ENCODE measurements at places on chromosomes 12 and 14.

DNA sequence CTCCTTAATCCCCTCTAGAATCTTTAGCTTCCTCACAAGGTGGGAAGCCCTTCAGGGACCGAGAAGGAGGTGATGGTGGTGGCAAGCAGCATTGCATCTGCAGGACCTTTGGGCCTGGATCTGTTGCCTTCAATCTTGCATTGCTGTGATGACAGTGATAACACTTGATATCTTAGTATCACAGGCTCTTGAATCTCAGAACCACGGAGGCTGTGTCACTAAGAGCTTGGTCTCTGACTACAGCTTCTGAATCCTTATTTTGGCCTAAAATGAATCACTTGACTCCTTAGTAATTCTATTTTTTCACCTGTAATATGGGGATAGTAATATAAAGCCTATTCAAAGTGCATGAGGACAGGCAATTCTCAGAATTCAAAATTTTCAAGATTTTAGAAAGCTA is 8.9 kb upstream of the AMN1 start:
- DNase-seq = no peak

DNA sequence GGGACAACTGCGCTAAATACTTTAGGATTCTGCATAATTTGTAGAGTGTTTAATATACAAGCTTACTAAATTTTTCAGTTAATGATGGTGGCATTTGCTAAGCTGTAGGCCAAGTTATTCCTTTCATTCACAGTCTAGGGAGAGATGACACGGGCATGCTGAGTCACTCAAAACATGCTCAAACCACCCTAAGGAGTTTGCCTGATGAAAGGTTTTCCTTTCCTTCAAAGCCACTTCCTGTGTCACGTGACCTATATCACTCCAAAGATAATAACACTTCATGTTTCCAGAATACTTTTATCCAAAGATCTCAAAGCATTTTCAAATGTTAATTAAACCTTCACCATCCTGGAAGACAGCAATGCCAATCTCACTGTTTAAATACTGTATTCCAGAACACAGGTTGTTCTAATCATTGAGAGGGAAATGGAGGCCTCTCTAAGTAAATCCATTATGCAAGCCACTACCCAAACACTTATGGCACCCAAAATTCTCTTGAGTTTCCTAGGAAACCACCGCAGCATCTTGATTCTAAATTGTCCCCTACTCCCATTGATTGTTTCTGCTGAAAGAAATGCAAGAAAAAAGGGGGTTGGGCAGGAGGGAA is 207.0 kb upstream of the CDKN3 start:
- no peak for DNase-seq

DNA sequence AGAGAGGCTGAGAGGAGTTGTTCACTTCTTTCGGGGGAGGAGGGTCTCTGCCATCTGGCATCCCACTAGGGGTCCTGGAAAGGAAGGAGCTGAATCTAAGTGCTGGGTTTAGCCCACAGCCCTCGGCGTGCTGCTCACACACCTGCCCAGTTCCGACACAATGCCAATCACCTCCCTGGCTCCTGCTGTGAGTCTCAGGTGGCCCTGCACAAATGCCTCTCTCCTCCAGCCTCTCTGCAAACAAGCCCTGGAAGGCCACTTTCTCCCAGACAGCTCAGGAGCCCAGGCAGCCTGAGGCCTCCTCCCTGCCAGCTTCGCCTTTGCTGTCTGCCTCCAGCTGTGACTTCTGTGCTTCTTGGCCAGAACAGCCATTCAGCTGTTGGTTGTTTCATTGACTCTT is 51.2 kb downstream of the SMIM41 start:
- no peak for DNase-seq

GRCh38 chr12:119206348-119207062 is 27.8 kb downstream of the HSPB8 start:
- DNase-seq = no peak

DNA sequence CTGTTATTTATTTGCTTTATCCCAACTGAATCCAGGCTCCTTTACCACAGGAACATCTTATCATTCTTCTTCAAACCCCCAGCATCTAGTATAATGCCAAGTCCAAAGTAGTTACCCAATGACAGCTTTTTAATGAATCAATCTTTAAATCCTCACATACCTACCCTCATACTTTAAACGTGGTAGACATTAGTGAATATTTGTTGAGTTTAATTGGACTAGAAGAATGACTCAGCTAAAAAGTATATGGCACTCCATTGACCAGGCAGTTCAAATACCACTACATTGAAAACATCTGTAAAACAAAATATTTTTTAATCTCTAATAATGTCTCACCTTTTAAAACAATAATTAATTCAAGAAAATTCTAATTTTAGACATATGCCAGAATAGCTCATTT is 98.1 kb downstream of the ZFC3H1 start:
- DNase-seq = no peak

DNA sequence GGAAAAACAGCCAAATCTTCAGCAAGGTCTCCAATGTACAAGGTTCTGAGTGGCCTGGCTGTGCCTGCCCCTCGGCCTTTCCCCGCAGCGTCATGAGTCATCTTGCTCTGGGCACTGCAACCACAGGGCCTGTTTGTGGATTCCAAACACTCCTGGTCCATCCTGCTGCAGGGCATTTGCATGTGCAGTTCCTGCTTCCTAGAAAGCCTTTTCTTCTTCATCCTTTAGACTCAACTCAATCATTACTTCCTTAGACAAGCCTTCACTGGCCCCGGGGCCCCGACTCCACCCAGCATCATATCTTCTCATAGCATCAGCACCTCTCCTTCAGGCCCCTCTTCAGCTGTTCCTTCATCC is 101.8 kb upstream of the EGLN3 start:
- DNase-seq = no peak

- no peak for DNase-seq
These were observed 6.7 kb downstream of the HEBP1 start for GRCh38 chr12:12993367-12993766.

DNA sequence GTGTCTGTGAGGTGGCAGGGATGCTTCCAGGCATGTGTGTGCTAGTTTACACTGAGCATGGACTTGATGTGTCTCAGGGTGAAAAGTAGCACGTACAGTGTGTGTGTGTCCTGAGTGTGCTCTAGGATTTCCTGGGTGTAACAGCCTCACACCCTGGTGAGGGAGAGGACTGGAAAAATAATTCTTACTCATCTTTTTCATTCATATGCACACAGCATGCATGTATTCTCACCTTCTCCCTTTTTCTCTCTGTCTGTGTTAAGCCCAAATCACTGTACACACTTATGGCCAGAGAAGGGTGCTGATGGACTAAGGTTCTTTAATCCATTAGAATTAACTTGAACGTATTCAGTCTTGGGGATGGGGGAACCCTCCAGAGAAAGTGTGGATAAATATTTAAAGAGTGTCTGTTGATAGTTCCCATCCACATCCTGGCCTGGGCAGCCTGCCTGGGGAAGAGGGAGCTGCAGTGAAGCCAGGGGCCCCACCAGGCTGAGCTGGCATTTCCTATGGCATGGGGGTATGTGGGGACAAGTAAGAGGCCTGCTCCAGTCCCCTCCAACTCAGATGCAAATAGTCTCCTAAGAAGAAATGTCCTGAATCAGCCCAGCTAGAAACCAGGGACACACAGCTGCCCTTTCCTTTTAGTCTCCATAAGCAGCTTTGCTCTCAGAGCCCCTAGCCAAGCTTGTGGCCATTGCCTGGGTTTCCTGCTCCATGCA is 1.1 kb upstream of the HOXC8 start:
- no peak for DNase-seq

GRCh38 chr14:96434040-96434439 is 42.1 kb downstream of the AK7 start:
- DNase-seq = no peak

Data from activated CD8-positive, alpha-beta memory T cell treated with anti-CD3 and anti-CD28 coated beads for 4 hours (primary cell).